ENCODE measurements at places on chromosomes 7 and 10.

DNA sequence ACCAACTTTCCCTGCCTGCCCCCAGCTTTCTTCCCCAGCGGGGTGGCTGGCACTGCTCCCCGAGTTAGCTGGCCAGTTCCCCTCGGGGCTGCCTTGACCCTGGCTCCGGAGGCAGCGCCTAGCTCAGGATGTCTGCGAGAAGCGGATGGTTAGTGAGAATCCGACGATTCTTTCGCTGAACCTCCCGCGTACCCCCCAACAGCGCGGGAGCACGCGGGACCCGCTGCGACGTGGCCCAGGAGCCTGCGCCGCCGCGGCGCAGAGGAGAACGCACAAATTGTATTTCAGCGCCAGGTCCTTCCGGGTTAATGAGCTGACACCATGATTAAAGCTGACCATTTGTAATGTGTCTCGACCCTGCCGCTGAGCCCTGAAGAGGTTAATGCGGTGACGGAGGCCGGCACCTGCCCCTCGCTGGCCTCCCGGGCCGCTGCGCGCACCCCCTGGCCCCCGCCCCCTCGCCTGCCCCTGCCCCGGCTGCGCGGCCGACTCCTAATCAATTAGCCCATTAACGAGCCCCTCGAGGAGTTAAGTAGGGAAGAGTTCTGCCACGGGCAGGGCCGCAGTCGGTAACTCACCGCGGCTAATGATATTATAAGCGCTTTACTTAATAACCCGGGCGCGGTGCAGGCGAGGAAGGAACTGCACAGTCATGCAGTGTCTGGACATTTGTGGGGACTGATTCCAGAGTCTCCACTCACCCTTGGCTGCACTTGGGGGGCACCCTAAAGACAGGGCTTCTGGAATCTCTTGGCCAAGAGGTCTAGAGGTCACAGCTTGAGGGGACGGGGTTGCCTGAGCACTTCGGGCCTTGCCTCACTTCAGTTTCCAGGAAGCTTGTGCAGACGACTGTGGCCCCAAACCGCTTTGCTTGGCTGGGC lies 1.7 kb upstream of the HMX2 start:
- no peak for DNase-seq

DNA sequence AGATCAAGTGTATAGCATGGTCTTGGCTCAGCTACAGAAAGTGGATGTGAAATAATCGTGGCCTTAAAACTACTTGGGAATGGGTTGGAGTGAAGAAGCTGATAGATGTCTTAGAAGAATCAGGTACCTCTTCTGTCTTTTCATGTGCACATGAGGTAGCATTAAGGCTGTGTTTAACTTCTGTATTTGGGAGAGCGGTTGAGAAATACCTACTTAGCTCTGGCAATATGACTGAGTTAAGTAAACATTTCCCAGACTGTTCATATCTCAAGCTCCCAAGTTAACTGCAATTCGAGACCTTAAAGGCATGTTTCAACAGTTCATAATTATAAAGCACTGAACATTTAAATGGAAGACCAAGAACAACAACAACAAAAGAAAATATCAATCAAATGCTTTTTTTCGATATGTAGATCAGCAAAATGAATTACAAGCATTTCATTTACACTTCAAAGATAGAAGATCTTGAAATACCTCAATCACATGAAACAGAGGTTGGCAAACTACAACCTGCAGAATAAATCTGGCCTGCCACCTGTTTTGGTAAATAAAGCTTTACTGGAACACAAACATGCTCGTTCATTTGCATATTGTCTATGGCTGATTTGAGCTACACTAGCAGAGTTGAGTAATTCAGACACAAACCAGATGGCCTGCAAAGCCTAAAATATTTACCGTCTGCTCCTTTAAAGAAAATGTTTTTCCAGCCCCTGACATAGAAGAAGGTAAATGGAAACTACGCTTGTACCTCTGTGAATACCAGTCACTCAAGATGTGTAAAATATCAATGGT lies 337.1 kb upstream of the GLI3 start:
- no peak for DNase-seq

GRCh38 chr7:27244488-27245123 lies 2.0 kb downstream of the EVX1 start:
- DNase-seq = no peak

GRCh38 chr7:66961096-66961495 lies 34.3 kb downstream of the SBDS start:
- DNase-seq = no peak

DNA sequence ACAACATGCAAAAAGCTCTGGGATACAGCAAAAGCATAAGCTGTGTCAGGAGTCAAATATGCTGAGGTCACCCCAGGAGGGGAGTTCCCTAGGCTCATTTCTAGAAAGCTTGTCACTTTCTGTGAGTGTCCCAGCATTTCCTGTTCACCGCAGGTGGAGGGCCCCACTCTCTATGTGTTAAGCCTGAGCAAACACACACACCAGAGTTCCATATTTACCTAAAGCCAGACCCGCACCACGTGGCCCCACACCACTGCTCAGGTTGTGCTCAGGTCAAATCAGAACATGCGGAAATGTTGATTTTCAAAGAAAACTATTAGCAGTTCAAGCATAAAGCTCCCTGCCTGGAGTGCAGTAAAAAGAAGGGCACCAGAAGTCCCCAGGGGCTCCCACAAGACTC lies 259.6 kb upstream of the PPP2R2D start:
- no peak for DNase-seq

DNA sequence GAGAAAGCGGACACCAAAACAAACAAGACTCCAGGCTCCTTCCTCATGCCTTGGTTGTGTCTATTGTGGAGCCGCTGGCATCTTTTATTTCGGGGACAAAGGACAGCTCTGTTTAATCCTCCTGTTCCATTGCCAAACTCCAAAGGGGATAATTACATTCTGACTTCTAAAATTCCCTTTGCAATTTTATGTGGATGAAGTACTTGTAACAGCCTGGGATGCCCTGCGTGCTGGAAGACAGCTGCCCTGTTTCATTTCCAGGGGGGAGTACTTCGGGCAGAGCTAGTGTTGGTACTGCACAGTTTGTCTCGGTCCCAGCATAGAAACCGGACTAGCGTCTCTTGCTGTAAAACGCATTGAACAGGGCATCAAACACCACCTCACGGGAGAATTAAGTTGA lies 90.9 kb downstream of the BAMBI start:
- DNase-seq = no peak

- no peak for DNase-seq
Measured at GRCh38 chr10:79985481-79986072, 36.7 kb upstream of the SFTPD start.

DNA sequence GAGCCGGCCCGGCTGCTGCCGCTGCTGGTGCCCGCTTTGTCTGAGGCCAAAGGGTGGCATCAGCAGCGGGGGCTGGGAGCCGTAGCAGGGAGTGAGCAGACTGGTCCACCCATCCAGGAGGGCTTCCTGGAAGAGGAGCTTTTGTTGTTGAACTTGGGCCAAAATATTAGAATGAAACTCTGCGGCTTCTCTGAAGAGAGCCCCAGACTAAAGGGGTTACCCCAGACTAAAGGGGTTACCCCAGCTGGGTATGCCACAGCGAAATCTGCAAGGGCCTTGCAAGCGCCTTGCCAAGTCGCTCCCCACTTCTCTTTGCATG lies 154.7 kb upstream of the ZMIZ1 start:
- no peak for DNase-seq

- DNase-seq = no peak
Measured at GRCh38 chr10:57627642-57628178, 640.0 kb downstream of the IPMK start.

GRCh38 chr7:127066974-127067373 lies 185.8 kb downstream of the GRM8 start:
- DNase-seq = no peak

DNA sequence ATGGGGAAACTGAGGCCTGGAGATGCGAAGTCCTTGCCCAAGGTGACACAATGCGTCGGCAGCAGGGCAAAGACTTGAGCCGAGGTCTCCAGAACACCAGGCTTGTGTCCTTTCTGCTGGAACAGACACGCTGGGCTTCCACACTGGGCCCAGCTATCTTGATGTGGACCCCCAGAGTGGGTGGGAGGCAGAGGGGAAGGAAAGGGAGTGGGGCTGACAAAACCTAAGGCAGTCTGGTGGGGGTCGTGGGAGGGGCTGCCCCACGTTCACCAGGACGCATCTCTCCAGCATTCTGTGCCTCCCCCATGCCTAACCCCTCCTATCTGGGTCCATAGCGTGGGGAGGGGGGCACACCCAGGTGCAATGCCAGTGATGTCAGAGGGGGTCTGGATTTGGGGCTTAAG lies 38.1 kb downstream of the PPIF start:
- no peak for DNase-seq

GRCh38 chr7:127612263-127612662 lies 5.7 kb downstream of the PAX4 start:
- no peak for DNase-seq

- DNase-seq = no peak
Measured at GRCh38 chr10:23693501-23693901, 254.6 kb downstream of the OTUD1 start.

DNA sequence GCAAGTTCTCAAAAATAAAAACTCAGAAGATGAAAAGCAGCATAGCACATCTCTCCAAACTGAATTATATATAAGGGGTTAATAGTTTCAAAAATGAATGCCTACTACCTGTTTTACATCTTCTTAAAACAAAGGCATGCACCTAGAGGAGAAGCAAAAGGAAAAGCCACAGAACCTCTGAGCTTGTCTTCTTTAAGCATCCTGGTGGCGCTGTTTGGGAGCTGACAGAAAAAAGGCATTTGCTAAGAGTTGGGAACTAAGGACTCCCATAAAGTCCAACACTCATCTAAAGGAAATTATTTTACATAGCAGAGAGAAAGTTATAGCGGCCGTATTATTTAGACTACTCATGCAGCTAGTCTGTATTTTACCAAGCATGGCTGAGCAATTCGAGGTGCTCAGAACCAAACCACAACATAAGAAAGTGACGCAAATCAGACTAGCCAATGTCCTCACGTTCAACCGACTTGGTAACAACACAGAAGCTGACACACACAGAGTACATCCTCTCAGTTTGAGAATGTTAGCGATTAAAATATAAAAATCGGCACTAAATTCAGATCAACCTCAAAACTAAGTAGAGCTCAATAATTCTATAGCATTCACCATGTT lies 38.8 kb downstream of the PTN start:
- no peak for DNase-seq

DNA sequence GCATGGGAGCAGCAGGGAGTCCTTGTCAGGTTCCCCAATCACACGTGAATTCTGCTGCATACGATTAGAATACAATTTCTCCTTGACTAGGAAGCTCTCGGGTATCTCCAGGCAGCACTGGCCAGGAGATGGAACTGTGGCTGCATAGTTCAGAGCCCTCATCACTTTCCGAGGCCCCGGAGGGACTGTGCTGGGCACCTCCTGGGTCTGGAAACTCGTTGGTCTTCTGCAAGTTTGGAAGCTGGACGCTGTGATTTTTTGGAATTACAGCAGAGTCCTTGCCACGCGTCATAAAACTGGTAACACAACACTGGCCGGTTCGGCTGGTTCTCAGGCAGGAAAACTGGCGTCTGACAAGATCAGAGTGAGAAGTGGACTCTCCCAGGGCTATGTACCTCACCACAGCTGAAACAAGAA lies 216.1 kb downstream of the CCDC3 start:
- DNase-seq = no peak

DNA sequence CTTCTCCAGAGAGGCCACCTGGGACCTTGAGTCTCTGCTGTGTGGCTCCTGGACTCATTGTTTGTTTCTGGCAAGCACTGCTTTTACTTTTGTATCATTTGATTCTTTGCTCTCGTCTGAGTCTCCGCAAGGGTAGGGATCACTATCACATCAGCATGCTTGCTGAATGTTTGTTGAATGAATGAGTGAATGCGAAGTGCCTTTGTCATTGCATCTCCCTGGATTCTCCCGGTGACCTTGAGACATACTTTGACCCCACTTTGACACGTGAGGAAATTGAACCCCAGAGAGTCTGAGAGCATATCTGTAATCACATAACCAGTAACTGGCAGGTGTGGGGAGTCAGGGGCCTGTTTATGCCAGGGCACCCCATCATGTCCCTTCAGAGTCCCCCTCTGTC lies 92.8 kb downstream of the ZMIZ1 start:
- no peak for DNase-seq

GRCh38 chr7:114484226-114484625 lies 69.6 kb downstream of the FOXP2 start:
- DNase-seq = no peak

GRCh38 chr10:45076891-45077290 lies 76.2 kb downstream of the ZNF22 start:
- no peak for DNase-seq

DNA sequence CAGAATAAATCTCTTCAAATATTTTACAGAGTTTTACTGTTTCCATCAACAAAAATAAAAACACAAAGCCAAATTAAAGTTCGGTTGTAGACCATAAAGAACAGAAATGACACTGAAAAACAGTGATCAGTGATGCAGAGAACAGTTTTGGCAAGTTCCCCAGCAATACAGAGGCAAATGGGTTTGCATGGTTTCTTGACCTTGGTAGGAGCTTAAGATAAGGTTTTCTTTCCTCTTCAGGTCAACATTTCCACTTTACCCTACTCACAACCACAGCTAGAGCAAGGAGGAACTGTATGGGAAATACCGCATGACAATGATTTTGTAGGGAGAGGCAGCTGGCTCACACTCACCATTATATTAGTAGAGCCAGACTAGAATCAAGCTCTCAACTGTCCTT lies 199.5 kb downstream of the SH2D4B start:
- DNase-seq = no peak

GRCh38 chr7:73557397-73558257 lies at the start of gene BCL7B:
BCL7B (minus strand) TSS chr7:73557690; CDS start chr7:73557578, 112 bp downstream.
- peak; percentile 29 for DNase-seq

- DNase-seq = no peak
Measured at GRCh38 chr10:86285136-86285790, 81.3 kb downstream of the GRID1 start.

DNA sequence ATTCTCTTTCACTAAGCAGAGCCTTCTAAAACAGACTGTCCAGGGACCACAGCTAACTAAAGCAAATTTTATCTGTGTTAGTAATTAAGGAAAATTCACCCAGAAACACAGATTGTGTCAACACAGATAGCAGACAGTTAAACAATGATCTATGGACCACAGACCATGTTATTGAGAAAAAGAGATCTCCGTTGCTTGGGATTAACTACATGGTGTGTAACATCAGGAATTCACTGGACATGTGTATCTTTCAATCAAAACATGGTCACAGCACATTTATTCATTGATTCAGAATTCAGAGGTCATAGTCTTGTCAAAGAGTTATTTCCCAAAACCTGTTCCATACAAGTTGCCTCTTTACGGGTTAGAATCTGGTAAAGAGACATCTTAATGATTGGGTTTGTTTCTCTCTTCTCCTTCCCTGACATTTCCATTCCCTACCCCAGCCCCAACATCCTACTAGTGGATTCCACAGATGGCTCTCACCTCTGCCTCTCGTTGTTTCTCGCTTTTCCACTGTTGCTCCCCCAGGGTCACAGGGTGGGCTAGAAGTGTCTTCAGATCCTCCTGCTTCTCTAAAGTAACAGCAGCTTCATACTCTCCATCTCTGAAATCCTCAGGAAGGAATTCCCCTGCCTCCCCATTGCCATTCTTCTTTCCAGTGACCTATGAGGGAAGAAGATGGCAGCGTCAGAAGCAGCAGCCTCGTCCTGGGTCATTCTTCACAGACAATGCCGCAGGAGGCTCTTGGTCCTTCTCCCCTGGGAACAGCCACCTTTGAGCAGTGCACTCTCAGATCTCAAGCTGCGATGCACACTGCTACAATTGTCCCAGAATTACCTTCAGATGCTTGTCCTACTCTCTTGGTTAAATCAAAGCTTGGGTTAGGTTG lies 958 bp downstream of the ANKRD1 start:
- no peak for DNase-seq

Measured in stimulated activated CD8-positive, alpha-beta memory T cell treated with anti-CD3 and anti-CD28 coated beads, Interleukin-4, amount 100 ng/mL, for 1 hour (primary cell).